ENCODE measurements at places on chromosomes 7 and 10. TPM values are rescaled to one million over a fixed set of nuclear protein-coding genes. Genes with fewer than 3 reads are reported as not detected.

GRCh38 chr10:27341001-27341400 is 100.4 kb upstream of the ACBD5 start:
- no peak for DNase-seq

GRCh38 chr10:65040796-65041195 is 1519.6 kb downstream of the REEP3 start:
- DNase-seq, result no peak

DNA sequence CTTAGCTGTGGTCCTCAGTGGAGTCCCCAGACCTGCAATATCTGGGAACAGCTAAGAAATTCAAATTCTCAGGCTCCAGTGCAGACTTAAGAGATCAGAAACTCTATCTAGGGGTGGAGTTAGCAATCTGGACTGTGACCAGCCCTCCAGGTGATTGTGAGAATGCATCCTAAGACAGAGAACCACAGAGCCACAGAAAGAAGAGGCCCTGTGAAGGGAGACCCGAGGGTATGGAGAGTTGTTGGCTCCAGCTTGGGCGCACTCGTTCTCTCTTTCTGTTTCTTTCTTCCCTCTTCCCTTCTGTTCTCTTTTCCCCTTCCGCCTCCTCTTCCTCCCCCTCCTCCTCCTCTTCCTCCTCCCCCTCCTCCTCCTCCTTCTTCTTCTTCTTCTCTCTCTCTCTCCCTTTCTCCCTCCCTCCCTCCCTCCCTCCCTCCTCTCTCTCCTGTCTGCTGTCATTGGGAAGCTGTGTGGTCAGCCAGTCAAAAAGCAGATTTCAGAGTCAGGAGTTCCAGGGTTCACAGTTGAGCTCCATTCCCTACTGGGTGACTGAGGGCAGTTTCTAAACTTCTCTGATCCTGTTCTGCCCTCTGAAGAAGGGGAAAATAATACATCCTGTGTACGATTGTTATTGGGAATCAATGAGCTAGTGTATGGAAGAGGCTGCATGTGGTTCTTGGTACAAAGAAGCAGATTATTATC is 62.1 kb upstream of the STEAP1B start:
- no peak for DNase-seq

DNA sequence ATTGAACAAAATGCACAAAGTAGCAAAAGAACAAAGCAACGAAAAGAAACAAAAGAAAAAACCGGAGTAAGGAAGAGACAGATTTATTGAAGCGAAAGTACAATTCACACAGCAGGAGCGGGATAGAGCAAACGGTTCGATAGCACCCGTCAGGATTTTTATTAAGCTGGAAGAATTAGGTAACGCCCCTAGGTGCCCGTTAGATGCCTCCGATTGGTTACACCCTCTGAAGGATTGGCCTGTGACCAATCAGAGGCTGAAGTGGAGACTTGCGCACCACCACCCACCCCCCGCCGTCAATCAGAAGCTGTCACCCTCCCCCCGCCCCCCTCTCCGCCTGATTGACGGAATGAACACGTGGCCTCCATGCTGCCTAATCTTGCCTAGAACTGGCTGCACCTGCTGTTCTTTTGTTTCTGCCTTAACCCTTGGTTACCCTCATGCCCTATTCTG is 16.8 kb downstream of the OCM2 start:
- no peak for DNase-seq

DNA sequence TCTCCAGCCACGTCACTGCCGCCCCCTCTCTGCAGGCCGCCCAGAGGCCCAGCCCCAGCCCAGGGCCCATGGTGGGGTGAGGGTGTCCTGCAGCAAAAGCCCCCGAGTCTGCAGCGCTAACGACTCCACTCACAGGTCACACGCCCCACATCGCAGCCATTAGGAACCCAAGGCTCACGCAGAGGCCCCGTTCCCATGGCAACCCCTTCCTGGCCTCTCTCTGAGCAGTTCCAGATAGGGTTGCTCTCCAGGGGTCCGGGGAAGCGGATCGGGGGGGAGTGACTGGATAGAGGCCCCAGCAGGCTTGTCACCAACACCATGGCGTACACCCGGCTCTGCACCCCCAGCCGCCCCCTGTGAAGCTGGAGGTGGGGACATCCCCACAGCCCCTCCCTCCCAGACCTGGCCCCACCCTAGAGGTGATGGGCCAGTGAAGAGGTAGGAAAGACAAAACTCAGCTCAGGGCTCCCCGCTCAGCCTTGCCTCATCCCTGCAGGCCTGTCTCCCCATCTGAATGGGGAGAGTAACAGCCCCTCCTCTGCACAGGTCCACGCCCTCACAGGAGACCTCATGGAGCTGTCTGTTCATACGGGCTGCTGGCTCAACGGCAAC is 41.2 kb downstream of the TNRC18 start:
- no peak for DNase-seq

DNA sequence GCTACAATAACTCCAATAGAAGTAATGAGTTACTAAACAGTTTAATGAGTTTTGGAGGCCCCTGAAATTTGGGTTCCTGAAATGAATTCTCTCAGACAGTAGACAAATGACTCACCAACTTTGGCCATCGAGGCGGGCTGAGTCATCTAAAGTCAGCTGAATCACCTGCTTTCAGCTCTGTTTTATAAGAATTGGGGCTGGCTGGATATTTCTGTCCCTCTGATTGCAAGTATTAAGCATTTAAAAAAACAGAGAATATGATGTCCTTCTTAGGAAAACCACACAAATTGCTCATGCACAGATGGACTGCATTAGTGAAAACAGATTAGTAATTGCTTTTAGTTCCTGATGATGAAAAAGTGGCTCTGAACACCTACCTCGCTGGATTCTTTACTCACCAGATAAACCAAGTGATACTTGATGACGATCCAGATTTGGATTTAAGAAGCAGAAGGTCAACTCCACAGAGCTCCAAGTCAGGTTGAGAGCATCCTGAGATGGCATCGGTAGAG is 59.1 kb downstream of the ZNF365 start:
- no peak for DNase-seq

DNA sequence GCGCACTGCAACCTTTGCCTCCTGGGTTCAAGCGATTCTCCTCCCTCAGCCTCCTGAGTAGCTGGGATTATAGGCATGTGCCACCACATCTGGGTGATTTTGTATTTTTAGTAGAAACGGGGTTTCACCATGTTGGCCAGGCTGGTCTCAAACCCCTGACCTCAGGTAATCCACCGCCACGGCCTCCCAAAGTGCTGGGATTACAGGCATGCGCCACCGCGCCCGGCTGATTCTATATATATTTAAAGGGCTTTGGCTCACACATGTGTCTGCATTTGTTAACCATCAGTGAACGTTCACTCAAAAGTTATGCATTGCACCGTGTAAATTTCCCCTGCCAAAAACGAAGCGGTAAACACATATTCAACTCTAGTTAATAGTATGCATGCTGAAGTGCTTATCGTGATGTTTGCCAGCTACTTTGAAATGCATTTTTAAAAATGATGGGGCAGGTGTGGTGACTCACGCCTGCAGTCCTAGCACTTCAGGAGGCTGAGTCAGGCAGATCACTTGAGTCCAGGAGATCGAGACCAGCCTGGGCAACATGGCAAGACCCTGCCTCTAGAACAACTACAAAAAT is 17.7 kb upstream of the WIPI2 start:
- no peak for DNase-seq

- DNase-seq, result no peak
Measured at GRCh38 chr7:122983261-122983660, 12.2 kb downstream of the TAS2R16 start.

DNA sequence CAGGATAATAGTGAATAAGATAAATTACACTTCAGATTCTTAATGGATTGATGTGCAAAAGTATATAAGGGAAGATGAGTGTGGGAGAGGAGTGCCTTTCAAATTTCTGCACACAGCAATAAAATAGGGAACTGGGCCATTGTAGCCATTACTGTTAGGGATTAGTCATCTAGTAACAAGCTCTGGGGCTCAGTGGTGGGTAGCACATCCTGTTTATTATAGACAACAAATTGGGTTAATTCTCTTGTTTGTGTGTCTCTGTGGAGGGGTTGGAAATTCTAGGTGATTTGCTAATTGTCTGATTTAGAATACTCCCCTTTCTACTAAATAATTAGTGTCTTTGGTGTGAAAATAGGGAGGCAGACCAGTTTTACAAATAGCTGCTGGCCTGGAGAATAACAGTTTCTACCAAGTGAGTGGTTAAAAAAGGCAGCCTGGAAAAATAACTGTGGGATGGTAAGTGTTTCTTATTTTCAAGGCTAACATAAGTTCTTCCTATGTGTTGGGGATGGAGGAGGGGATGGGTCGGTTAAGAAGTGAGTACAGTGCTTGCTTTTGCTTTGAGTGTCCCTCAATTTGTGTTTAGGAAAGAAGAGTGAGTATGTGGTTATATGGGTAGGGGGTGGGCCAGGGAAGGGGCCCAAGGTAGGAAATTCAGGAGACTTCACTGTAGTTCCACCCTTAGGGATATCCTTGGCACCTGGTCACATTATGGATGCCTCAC is 43.3 kb upstream of the TMEM248 start:
- DNase-seq, result no peak

- no peak for DNase-seq
Measured at GRCh38 chr7:117229350-117229749, 93.5 kb downstream of the WNT2 start.

GRCh38 chr7:157928171-157928794 is 591.5 kb downstream of the DNAJB6 start:
- DNase-seq, result no peak

- DNase-seq, result peak; percentile 43
Measured at GRCh38 chr10:21534604-21535493, 817 bp downstream of the MLLT10 start.

Gene PLEKHS1
- total RNA-seq, result not detected

Gene HPSE2
- total RNA-seq, result not detected

Gene AKR1C8
- not detected for total RNA-seq

Gene DPYSL4
- total RNA-seq, result 0.60 TPM
